ENCODE measurements at places on chromosomes 7 and 10.
A peak's percentile ranks its signal among the peaks of the same experiment; 100 is the strongest.

DNA sequence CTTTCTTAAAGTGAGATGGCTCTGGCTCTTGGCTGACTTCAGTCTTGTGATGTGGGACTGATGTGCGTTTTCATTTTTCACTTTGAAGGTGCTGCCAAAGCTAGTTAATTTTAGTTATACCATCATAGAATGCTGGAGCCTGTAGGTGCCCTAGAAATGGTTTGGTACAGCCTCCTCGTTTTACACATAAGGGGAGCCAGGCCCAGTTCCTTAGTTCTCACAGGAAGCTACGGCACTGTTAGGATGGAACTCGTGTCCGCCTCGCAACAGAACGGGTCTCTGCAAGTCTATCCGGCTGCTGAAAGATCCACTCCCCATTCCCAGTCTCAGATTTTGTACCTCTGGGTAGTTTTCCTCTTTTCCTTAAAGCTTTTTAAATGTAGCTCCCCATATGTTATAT, 173.2 kb upstream of the PRPS1L1 start:
- H3K27ac ChIP-seq = no peak overlapping the region
- H3K27me3 ChIP-seq = no peaks in the 10 kb centered on the region
- H3K4me3 ChIP-seq = no peak overlapping the region
- no peak for DNase-seq

DNA sequence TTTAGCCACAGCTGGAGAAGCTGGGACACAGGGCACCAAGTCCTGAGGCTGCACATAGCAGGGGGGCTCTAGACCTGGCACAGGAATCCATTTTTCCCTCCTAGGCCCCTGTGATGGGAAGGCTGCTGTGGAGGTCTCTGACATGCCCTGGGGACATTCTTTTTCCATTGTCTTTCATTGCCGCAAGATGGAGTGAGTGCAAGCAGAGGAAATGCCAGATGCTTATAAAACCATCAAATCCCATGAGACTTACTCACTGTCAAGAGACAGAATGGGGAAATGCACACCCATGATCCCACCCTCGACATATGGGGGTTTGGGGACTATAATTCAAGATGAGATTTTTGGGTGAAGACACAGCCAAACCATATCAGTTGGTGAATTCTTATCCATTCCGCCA, 94.7 kb upstream of the FERD3L start:
- no peak overlapping the region for H3K4me3 ChIP-seq
- H3K4me1 ChIP-seq = no peaks in the 10 kb centered on the region

DNA sequence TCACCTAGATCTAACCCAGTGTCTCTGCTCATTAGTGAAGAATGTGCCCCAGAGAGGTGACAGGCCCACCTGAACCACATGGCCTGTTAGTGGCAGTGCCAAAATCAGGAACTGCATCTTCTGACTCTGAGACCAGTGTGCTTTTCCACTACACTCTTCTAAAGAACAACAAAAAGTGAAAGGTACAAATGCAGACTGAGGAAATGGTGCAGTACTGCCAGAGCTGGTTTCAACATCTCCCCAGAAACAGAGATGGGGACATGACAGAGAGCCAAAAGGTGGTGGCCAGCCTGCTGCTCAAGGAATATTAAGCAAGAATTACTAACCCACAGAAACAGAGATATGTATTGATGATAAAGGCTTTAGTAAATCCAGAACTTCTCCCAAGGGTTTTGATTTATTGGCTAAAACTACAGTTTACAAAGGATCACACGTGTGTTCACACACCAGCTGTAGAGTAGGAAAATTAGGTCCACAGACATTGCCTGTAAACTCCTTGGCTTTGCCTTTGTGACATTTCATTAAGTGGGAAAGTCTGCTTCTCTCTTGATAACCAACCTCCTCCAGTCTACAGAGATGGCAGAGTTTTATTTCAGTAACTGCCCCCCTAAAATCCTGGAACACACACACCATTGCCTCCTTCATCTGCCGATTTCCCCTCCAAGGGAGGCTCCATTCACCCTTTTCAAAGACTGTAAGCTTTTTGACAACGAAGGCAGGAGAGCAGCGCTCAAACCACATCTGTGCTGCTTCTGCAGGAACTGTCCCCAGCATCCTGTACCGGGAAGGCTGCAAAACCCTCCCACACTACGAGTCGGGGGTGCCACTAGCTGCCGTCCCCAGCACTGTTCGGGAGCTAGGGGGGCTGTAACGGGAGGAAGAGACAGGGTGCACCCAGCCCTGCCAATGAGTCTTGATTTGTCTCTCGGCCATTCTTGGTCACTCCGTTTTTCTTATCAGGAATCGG, 29.8 kb downstream of the GSDME start:
- no peak for DNase-seq
- peaks cover 33% of the 10 kb centered on the region for H3K4me1 ChIP-seq
- H3K4me3 ChIP-seq = no peak overlapping the region
- H3K27me3 ChIP-seq = peaks cover 6% of the 10 kb centered on the region
- no peaks in the 10 kb centered on the region for H3K36me3 ChIP-seq

DNA sequence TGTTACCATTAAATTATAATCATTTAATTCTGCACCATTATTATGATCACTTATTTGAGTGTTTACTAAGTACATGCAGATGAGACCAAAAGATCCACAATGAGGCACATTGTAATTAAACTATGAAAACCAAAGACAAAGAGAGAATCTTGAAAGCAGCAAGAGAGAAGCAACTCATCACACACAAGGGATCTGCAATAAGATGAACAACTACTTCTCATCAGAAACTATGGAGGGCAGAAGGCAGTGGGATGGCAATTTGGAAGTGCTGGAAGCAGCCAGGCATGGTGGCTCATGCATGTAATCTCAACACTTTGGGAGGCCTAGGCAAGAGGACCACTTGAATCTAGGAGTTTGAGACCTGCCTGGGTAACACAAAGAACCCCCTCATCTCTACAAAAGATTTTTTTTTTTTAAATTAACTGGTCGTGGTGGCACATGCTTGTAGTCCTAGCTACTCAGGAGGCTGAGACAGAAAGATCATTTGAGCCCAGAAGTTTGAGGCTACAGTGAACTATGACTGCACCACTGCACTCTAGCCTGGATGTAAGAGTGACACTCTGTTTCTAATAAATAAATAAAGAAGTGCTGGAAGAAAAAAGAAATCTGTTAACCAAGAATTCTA, 47.7 kb downstream of the CDK6 start:
- peaks cover 57% of the 10 kb centered on the region for H3K4me1 ChIP-seq
- no peak for DNase-seq
- no peak overlapping the region for H3K4me3 ChIP-seq
- no peaks in the 10 kb centered on the region for H3K27me3 ChIP-seq
- H3K27ac ChIP-seq = no peak overlapping the region
- H3K36me3 ChIP-seq = peaks cover 79% of the 10 kb centered on the region

DNA sequence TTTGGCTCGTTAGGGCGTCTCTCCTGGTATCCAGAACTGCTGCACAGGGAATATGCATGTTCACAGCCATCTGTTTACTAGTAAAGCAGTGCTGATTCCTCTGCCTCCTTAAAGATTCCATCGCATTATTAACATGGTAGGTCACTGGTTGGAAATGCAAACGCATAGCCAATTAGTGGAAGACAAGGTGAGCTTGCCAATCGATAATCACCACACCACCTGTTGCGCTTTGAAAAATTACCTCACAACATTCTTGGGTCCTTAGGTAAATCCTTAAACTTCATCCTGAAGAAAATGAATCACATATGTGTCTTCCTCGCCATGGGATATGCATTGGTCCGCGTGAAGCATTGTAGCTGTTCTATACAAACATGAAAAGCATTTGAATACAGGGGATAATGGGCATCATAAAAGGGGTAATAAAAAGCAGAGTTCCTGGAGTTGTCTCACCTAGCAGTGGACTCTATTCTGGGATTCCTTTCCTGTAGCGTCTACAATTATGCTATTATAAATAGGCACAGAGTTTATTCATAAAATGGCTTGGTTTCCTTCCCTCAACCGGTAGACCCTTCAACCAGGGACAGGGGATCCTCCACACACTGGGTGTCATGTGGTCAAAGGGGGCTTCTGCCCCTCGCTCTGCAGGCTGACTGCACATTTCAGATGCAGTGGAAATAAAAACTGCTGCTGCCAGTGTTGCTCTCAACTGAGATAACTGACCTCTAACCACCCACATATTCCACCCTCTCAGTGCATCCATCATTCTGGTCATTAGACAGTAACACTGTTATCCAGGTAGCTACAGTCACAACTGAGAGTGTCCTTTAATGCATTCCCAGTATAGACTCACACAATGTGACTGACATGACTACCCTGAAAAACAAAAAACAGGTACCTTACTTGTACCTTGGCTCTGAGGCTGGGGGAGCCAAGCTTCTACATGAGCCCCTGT, 389.2 kb upstream of the NFE2L3 start:
- no peaks in the 10 kb centered on the region for H3K36me3 ChIP-seq
- no peak overlapping the region for H3K27ac ChIP-seq
- no peak overlapping the region for H3K4me3 ChIP-seq
- no peak for DNase-seq

DNA sequence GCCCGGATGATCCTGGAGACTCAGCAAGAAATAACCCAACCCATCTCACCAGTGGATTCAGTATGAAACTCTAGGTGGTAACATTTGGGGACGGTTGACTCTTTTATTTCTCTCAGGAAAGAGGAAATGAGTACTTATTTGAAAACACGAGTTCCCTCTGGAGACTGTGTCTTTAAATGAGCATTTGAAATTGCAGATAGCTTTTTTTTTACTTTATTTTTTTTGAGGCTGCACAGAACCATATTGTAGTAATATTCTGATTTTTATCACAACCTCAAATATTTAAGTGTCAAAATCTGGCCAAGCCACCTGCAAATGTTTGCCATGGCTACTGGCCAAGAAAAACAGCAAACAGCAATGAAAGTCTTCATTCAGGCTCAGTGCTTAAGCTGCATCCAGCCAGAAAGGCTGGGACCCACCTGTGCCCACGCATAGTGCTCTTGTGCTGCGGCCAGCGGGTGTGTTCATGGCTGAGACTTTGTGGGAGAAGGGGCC, 160.8 kb downstream of the CREB5 start:
- DNase-seq = no peak
- H3K4me1 ChIP-seq = no peaks in the 10 kb centered on the region
- no peaks in the 10 kb centered on the region for H3K36me3 ChIP-seq
- no peak overlapping the region for H3K4me3 ChIP-seq
- H3K27me3 ChIP-seq = peaks cover 6% of the 10 kb centered on the region
- H3K27ac ChIP-seq = no peak overlapping the region

- H3K4me1 ChIP-seq = peaks cover 7% of the 10 kb centered on the region
- DNase-seq = peak; percentile 18
- no peak overlapping the region for H3K4me3 ChIP-seq
- H3K27ac ChIP-seq = no peak overlapping the region
- H3K36me3 ChIP-seq = no peaks in the 10 kb centered on the region
Measured at GRCh38 chr10:95445837-95446486, 115.2 kb downstream of the SORBS1 start.

GRCh38 chr10:116752969-116753665, 10.8 kb upstream of the HSPA12A start:
- H3K4me3 ChIP-seq = no peak overlapping the region
- no peaks in the 10 kb centered on the region for H3K27me3 ChIP-seq
- H3K36me3 ChIP-seq = no peaks in the 10 kb centered on the region
- no peak overlapping the region for H3K27ac ChIP-seq

DNA sequence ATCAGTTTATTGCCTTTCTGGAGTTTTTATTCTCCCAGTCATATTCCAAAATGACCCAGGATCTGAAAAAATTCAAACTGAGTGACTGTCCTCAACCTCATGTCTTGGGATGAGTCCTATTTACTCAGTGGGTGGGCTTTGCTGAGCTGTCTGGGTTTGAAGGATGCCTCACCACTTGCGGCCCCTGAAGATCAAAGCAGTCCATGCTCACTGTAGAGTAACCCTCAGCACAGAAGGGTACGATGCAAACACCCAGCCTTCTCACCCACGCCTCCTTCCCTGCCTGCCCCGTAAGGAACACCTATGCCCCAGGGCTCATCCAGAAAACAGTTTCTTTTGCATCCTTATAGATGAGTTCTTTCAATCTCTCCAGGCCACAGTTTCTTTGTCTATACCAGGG, 42.2 kb upstream of the GRB10 start:
- no peak overlapping the region for H3K4me3 ChIP-seq
- H3K4me1 ChIP-seq = peaks cover 24% of the 10 kb centered on the region
- DNase-seq = no peak
- peaks cover 19% of the 10 kb centered on the region for H3K27me3 ChIP-seq
- no peak overlapping the region for H3K27ac ChIP-seq
- H3K36me3 ChIP-seq = no peaks in the 10 kb centered on the region

- H3K4me1 ChIP-seq = no peaks in the 10 kb centered on the region
- H3K36me3 ChIP-seq = no peaks in the 10 kb centered on the region
- DNase-seq = no peak
- no peak overlapping the region for H3K4me3 ChIP-seq
- no peak overlapping the region for H3K27ac ChIP-seq
Measured at GRCh38 chr10:94991243-94991888, 52.9 kb downstream of the CYP2C9 start.

DNA sequence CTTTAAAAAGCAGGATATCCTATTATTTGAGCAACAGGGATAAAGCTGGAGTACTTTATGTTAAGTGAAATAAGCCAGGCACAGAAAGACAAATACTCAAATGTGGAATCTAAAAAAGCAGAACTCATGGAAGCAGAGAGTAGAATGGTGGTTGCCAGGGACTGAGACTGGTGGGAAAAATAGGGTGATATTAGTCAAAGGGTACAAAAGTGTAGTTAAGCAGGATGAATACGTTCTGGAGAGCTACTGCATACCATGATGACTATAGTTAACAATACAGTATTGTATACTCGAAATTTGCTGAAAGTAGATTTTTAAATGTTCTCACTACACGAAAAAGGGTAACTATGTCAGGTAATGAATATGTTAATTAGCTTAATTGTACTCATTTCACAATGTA, 125.5 kb upstream of the VSTM2A start:
- no peaks in the 10 kb centered on the region for H3K36me3 ChIP-seq
- no peak overlapping the region for H3K27ac ChIP-seq
- no peaks in the 10 kb centered on the region for H3K27me3 ChIP-seq
- no peak for DNase-seq

All from activated T-helper 2 cell treated with anti-CD3 and anti-CD28 coated beads, Interferon-gamma antibody, Interleukin-2, Interleukin-4, amounts not matched to agents 10 μg/mL and 5 μg/mL and 100 μg/mL, durations not matched to agents 14 hours and 24 hours and 36 hours (primary cell).